ENCODE measurements at places on chromosomes 3 and 15.

DNA sequence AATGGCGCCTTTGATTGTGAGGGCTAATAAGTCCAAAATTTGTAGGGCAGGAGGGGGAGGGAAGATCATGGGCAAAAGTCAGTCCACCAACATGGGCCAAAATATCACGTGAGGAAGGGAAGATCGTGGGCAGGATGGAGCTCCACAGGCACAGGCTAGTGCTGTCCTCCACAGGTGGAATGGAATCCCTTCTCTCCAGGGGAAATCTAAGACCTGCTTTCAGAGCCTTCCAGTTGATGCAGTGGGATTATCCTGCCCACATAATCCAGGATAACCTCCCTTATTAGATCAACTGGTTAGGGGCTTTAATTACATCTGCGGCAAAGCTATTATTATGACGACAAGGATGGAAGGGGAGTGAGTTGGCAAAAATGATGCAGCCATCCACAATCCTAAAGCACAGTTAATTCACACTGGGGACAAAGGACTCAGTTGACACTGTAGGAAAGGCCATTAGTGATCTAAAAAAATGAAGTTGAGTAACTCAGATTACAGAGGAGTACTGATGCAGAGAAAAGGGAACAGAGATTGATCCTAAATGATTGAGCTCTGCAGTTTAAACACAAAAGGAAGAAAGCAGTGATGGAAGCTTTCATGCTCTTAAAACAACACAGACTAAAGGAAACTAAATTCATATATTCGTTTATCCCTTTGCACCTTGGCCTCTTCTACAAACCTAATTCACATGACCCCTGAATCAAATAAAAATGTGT, 159.8 kb downstream of the AKAP13 start:
- no peak for DNase-seq

- no peak for DNase-seq
Measured at GRCh38 chr3:120821426-120821825, 78.9 kb downstream of the GTF2E1 start.

GRCh38 chr3:193396451-193397244, 18.1 kb upstream of the ATP13A5 start:
- no peak for DNase-seq

DNA sequence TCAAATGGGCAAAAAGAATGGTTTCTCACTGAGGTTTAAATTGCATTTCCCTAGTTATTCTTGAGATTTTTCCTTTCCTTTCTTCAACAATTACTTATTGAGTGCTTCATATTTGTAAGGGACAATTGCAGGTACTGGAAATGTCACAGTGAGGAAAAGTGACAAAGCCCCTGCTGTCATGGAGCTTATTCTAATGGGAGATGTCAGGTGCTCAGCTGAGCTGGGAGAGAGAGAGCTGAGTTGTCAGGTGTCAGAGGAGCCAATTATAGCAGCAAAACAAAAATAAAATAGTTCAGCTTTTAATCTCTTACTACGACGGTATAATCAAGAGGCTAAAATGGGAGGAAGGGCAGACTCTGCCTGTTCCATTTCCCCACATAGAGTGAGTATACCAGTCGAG, 42.0 kb downstream of the CD86 start:
- DNase-seq, result no peak

DNA sequence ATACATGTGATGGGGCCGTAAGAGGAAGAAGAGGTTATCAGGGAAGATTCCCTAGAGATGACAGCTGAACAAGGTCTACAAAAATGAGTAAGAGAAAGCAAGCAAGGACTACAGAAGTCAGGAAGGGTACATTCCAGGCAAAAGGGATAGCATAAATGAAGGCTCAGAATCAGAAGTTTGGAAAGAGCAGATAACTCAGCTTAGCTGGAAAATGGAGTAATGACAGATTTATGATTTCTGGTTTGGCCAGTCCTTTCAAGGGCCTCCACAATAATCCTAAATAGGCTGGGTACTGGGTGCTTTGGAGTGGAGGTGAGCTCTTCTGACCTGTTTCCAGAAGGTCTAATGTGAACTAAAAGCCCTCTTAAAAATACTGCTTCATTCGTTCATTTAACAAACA, 110.7 kb downstream of the MYO5A start:
- DNase-seq, result no peak

- DNase-seq, result no peak
Measured at GRCh38 chr3:178434206-178434805, 101.9 kb upstream of the KCNMB2 start.

DNA sequence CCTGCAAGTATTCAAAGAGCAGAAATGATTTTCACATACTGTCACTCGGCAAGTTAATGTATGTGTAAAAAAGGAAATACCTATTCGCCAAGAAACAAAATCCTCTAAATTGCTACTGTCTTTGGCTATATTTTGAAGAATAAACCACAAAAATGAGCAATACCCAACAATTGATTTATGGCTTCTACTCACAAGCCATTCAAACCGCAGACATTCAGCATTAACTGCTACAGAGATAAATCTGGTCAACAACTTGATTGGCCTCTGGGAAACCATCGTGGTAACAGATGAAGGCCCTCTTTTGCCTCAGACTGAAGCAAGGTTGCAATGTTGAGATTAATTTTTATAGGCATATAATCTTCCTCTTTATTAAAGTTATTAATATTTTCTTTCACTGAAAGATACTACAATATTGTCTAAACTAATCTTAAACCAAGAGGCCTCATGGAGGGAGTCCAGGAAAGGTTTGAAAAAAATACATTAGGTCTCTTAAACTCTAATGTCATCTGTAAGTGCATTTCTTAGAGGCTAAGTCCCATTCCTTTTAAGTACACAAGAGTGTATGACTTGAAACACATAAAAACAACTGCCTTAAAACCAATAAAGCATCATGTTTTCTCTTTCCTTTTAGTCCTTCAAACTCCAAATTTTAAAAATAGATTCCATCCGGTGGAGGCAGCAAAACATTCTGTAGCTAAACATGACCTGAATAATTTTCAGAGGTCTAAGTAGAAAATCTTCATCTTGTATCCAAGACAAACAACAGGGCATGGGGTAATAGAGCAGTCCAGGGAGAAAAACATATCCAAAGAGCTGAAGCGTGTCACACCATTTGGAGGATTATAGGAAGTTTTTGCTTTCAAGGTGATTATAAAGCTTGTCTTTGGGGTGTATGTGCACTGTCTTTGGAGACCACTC, 162.4 kb upstream of the TGFBR2 start:
- no peak for DNase-seq

- DNase-seq, result no peak
Measured at GRCh38 chr3:65376426-65376825, 662.3 kb downstream of the MAGI1 start.

- DNase-seq, result no peak
Measured at GRCh38 chr3:17678116-17678741, 64.2 kb downstream of the TBC1D5 start.

GRCh38 chr3:124620600-124621063, 109.6 kb upstream of the UMPS start:
- DNase-seq, result peak; percentile 64

GRCh38 chr3:15812183-15812582, 14.4 kb upstream of the ANKRD28 start:
- DNase-seq, result no peak

GRCh38 chr3:377158-377561, 180.6 kb downstream of the CHL1 start:
- DNase-seq, result no peak

DNA sequence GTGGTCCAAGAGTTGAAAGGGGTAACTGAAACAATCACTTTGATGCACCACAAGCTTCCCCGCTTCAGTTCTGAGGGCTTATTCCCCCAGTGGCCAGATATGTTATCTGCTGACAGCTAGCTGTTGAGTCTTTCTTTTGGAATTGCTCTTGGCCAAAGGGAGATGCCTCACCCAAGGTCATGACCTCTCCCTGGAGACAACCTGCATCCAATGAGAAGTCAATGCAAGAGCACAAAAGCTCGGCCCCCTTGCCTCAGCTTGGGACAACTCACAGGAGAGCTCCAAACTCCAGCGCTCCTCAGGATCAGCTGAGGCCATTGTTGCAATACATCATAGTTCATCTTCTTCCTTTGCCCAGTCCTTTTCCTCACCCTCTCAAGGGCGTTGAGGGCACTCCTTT, 31.0 kb upstream of the THBS1 start:
- no peak for DNase-seq

DNA sequence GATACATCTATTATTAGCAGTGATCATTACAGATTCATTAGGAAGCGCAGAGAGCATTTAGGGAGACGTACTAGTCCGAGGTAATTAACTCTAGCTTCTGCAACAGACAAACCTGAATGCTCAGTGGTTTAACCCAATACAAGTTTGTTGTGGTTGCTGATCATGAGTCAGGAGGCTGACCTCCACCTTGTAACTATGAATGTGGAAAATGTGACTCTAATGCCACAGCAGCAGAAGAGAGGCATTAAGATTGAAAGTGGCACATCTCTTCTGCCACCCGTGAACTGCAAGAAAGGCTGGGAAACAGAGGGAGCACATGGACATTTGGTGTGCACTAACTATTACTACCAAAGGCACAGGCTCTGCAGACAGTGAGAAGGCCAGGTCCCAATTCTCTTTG, 71.2 kb upstream of the C3orf80 start:
- DNase-seq, result no peak

- no peak for DNase-seq
Measured at GRCh38 chr3:28012830-28013229, 228.6 kb upstream of the CMC1 start.

GRCh38 chr3:172709774-172710663, 848 bp downstream of the NCEH1 start:
- peak; percentile 67 for DNase-seq

- no peak for DNase-seq
Measured at GRCh38 chr3:54756330-54756731, 171.5 kb downstream of the LRTM1 start.

- no peak for DNase-seq
Measured at GRCh38 chr3:12544652-12545472, 437 bp downstream of the MKRN2OS start.

- no peak for DNase-seq
Measured at GRCh38 chr15:25771338-25771706, 91.8 kb downstream of the ATP10A start.

DNA sequence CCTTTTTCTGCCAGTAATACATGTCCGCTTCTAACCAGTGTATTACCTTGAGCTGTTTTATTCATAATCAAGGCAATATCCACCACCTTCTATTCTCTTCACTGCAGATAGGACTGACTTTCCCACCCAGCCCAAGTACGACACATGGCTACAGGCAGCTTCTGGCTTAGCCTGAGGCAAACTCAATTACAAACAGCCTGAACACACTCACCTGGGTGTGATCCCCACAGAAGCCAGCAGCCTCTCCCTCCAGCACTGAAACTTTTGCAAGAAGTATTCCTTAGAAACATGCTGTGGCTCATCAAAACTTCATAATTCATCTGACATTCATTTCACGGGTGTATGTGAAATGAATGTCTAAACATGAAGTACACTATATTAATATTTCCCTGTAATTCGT, 13.5 kb upstream of the KCNMB3 start:
- no peak for DNase-seq

GRCh38 chr3:18121020-18121419, 304.1 kb downstream of the SATB1 start:
- DNase-seq, result no peak

- no peak for DNase-seq
Measured at GRCh38 chr15:62071711-62072308, 5.0 kb downstream of the C2CD4A start.

DNA sequence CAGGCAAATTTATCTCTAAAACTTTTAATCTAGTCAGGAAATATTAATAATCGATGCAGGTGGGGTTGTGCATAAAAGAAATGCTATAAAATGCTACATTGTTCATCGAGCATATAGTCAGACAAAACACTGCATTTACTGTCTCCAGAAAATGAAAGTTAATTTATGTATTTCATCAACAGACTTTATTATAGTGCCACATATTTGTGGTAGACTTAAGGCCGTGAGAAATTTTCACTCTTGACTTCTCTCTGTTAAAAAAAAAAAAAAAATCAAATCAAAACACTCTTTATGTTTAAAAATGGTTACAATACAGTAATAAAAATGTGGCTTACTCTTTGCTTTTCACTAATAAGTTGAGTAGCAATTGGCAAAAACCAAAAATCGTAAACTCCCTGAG, 67.4 kb downstream of the RBMS3 start:
- DNase-seq, result no peak

DNA sequence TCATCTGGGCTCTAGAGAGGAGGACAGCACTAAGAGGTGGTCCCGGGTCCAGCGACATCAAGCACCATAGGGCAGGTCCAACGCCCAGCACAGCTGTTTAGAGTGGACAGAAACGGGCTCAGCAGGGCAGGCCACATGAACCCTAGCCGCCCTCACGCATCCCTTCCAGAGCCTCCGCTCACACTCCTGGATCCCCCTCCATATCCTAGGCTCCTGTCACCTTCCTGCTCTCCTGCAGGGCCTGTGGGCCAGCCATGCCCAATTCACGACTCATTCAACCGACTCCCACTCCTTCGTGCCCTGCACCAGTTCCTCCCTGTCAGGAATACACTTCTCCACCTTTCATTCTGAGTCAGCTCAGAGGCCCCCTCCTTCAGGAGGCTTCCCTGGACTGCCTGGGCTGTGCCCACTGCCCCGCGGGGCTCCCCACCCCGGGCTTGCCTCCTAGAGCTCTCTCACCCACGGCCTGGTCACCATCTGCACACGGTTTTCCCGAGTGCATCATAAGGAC, 90.2 kb downstream of the LINGO1 start:
- DNase-seq, result no peak

DNA sequence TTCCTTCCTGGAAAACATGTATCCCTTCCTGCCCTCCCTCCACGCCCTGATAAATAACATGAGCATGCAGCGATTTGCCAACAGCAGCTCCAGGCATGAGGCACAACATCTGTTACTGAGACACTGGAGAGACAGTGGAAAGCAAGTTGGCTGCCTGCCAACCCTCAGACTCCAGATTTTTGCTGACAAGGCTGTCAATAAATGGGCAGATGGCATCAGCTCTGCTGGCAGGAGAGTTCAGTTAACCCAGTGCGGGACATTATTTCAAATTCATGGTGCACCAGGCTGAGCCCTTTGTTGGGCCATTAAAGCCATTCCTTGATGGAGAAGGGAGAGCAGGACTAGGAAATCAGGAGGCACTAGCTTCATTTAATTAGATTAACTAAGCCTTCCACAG, 293.3 kb downstream of the MEX3B start:
- DNase-seq, result peak; percentile 61

GRCh38 chr15:68328443-68328842, 50.9 kb downstream of the FEM1B start:
- DNase-seq, result no peak

- DNase-seq, result no peak
Measured at GRCh38 chr15:53224371-53224770, 434.2 kb upstream of the ONECUT1 start.

- no peak for DNase-seq
Measured at GRCh38 chr3:150520408-150520807, 25.9 kb downstream of the SERP1 start.

- no peak for DNase-seq
Measured at GRCh38 chr3:173699353-173699752, 301.8 kb downstream of the NLGN1 start.

GRCh38 chr3:140570602-140571001, 107.3 kb upstream of the TRIM42 start:
- DNase-seq, result no peak

DNA sequence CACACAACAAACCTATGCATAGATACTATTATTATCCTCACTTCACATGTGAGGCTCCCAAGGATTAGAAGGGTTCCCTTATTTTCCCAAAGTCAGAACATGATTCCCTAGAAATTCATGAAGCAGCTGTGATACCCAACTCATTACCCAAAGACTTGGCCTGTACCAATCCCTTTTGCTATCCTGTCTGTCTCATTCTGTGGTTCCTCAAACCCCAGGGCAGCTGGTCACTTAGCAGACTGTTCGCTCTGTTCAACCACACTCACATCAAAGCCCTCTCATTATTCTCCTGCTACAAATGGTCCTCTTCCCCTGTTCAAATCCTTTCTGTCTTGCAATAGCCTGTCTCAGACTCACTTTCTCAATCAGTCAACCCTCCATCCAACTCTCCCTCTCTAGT, 154.3 kb upstream of the TRIM42 start:
- no peak for DNase-seq
